ENCODE measurements at places on chromosomes 11 and 22.

- no peak for DNase-seq
Observed at GRCh38 chr11:26584818-26585217, 12.8 kb upstream of the MUC15 start.

GRCh38 chr11:69636512-69637197, 4.3 kb upstream of the CCND1 start:
- no peak for DNase-seq

- no peak for DNase-seq
Observed at GRCh38 chr11:13221722-13222121, 55.9 kb upstream of the BMAL1 start.

- no peak for DNase-seq
Observed at GRCh38 chr11:62611705-62612365, 740 bp downstream of the EML3 start.

DNA sequence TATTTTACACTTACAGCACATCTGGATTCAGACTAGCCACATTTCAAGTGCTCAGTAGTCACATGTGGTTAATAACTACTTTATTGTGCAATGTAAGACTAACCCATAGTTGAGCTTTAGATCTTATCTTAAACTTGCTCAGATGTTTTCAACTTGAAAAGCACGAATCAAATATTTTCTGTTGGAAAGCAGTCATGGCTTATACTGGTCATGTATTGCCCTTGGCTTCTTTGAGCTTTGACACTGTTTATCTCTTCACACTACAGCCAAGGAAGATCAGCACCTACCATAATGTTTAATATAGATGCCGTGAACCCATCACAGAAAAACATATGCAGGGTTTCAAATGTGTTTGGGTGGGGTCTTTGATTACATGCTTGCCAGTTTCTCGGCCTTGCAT, 4.4 kb downstream of the RBX1 start:
- DNase-seq = no peak

- DNase-seq = peak; percentile 47
Observed at GRCh38 chr11:63603180-63603518, 11.1 kb downstream of the PLAAT3 start.

- no peak for DNase-seq
Observed at GRCh38 chr22:40976866-40977700, 25.9 kb downstream of the RBX1 start.

GRCh38 chr22:27546157-27546935, 255.2 kb downstream of the MN1 start:
- no peak for DNase-seq

- DNase-seq = no peak
Observed at GRCh38 chr11:122633219-122633829, 22.2 kb upstream of the UBASH3B start.

DNA sequence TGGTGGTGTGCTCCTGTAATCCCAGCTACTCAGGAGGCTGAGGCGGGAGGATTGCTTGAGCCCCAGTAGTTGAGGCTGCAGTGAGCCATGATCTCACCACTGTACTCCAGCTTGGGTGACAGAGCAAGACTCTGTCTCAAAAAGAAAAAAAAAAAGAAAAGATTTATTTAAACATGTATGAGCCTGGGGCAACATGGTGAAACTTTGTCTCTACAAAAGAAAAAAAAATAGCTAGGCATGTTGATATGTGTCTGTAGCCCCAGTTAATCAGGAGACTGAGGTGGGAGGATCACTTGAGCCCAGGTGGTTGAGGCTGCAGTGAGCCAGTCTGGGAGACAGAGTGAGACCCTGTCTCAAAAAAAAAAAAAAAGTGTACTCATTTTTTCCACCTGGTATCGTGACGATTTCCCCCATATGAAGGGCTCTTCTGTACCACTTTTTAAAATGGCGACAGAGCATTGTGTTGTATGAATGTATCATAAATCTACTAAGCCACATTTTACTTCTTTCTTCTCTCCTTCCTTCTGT, 16.4 kb upstream of the KCTD14 start:
- DNase-seq = no peak

DNA sequence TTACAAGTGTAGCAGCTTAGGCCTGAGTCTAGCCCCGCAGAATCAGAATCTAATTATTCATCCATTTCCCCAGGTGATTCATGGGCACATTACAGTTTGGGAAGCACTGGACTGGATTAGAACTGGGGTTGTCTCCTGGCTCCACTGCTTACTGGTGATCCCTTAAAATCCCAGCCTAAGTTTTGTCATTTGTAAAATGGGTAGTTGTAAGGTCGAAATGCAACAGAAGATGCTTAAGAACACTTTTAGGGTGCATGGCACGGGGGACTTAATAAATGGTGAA, 1.3 kb downstream of the STX3 start:
- no peak for DNase-seq

DNA sequence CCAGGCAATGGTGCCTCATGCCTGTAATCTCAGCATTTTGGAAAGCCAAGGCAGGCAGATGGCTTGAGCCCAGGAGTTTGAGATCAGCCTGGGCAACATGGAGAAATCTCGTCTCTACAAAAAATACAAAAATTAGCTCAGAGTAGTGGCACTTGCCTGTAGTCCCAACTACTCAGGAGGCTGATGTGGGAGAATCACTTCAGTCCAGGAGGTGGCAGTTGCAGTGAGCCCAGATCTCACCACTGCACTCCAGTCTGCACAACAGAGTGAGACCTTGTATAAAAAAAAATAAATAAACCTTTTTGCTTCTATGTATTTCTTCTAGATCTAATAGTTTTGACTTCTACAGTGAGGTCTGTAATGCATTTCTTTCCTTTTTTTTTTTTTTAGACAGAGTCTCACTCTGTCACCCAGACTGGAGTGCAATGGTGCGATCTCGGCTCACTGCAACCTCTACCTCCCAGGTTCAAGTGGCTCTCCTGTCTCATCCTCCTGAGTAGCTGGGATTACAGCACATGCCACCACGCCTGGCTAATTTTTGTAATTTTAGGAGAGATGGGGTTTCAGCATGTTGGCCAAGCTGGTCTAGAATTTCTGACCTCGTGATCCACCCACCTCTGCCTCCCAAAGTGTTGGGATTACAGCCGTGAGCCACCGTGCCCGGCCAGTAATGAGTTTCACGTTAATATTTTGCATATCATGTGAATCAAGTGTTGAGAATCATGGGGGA, 18.1 kb upstream of the RDX start:
- DNase-seq = no peak

- no peak for DNase-seq
Observed at GRCh38 chr11:87432022-87432421, 394.3 kb downstream of the TMEM135 start.

DNA sequence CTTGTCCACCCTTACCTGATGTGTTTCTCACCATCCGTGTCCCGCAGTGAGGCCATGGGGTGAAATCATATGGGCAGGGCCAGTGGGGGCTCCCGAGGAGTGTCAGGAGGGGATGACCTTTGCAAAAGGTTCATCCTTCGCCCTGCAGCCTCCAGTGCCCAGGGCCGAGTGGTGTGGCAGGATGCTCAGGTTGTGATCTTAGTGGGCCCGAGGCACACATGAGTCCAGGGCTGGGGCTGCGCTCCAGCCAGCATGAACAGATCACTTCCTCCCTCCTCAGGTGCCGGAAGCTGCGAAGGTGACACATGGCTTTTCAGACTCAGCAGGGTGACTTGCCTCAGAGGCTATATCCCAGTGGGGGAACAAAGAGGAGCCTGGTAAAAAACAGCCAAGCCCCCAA, 2.8 kb upstream of the FKBP2 start:
- no peak for DNase-seq

- no peak for DNase-seq
Observed at GRCh38 chr22:35637254-35637653, 11.0 kb upstream of the APOL6 start.

- no peak for DNase-seq
Observed at GRCh38 chr11:82004537-82005213, 729.0 kb downstream of the FAM181B start.

- no peak for DNase-seq
Observed at GRCh38 chr11:117187007-117187406, 8.5 kb downstream of the SIDT2 start.

GRCh38 chr11:45169310-45170072, 23.1 kb downstream of the PRDM11 start:
- no peak for DNase-seq

DNA sequence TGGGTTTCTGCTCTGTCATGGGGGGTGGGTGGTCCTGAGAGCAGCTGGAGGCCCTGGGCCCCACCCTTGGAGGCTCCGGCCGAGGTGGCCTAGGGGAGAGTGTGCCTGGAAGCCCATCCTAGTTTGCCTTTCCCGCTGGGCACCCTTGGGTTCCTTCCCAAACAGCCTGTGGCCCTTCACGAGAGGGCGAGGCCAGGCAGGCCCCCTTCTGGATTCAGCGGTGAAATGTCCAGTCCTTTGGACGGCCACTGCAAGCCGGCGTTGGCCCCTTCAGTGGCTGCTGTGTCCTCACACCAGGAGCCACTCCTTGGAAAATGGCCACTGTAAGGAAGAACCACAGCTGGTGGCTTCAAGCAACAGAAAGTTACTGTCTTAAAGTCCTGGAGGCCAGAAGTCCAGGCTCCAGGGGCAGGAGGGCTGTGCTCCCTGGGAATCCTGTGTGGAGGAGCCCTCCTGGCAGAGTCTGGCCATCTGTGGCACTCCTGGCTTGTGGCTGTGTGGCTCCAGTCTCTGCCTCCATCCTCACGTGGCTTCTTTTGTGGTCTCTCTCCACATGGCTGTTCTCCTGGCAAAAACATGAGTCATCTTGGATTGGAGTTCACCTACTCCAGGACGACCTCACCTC, 854.1 kb downstream of the TBC1D22A start:
- DNase-seq = no peak

DNA sequence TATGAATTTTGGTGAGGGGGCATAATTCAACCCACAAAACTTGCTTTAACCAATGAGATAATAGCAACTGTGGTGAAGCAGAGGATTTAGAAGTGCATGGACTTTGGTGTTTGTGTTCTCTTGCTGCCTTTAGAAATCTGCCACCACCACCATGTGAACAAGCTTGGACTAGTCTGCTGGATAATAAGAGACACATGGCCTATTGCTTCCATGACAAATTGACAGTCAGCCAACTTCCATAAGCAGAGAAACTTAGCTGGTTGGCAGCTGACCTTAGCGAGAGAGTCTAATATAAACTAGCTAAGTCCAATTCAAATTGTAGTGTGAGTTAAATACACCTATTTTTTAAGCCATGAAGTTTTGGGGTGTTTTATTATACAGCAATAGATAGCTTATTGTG, 482.1 kb upstream of the ANO5 start:
- DNase-seq = no peak

- no peak for DNase-seq
Observed at GRCh38 chr22:29458551-29458950, 20.2 kb downstream of the RFPL1 start.

- DNase-seq = no peak
Observed at GRCh38 chr11:115348416-115348815, 155.8 kb downstream of the CADM1 start.

DNA sequence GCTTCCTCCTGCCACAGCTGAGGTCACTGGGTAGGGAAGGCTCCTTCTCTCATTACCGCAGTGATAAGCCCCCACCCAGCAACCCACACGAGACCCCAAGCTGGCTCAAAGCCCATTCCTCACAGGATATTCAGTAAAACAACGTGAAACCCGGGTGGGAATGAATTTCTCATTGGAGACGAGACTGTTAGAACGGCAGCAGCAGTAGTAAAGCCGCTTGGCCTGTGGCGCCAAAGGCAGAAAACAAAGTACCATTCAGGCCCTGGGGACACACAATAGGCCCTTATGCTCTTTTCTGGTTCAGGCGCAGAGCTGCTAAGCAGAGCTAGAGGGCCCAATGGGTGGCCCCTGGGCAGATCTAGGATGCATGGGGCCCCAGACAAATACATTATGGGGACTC, 45.3 kb downstream of the PC start:
- no peak for DNase-seq

DNA sequence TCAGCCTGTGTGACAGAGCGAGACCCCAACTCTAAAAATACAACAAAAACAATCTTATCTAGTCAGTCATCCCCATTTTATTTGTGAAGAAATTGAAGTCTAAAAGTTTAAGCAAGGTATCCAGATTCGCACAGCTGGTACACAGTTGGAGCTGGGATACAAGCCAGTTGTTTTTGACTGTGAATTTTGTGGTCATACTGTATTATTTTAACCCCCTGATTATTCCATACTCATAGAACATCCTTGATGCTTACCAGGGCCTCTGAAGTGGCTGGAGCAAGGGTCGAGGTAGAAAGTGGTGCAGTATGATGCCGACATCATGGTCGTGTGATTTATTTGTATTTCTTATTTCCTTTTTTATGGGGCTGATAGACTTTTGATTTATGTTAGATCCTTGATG, 50.0 kb downstream of the BID start:
- no peak for DNase-seq

GRCh38 chr11:66607126-66607834, 9.2 kb upstream of the RBM14 start:
- DNase-seq = no peak

GRCh38 chr11:110912437-110912836, 200.2 kb upstream of the ARHGAP20 start:
- DNase-seq = no peak

GRCh38 chr22:24816806-24817205, 10.8 kb downstream of the SGSM1 start:
- no peak for DNase-seq

DNA sequence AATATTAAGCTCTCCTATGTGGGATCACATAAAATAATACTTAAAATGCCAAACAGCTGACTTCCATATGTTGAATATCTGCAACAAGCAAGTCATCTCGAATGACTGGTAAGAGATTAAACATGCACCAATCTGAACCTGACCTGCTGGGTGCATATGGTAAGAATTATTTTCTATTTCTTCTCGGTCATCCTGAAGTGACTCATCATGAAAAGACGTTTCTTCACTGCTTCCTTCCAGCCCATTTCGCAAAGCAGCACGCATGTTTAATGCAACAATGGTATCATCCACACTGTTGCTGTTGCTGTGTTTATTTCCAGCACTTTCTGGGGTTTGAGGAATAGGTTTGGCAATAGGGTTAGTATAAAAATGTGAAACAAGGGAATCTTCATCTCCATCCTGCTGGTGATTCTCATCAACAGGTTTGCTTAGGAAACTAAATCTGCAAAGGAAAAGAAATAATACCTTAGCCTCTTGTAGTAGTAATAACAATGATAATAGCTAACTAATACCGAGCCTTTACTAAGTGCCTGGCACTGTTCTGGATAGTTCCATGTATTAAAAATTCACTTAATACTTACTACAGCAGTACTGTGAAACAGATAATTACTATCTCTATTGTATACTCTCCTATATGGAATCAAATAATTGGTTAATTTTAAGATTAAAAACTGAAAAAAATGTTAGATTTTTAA, 52.0 kb upstream of the CHRNA10 start:
- no peak for DNase-seq

- no peak for DNase-seq
Observed at GRCh38 chr11:123273616-123274015, 78.6 kb upstream of the CLMP start.

- DNase-seq = no peak
Observed at GRCh38 chr11:25838918-25839625, 492.9 kb upstream of the ANO3 start.

- peak; percentile 84 for DNase-seq
Observed at GRCh38 chr11:47980088-47980906, at the start of gene PTPRJ. Gene PTPRJ (plus strand): TSS chr11:47980559. CDS start chr11:47980913, 354 bp downstream.
